MCF 10A (cell line): ENCODE measurements at places on chromosomes 3 and 15. TPM values are rescaled to one million over a fixed set of nuclear protein-coding genes. Genes with fewer than 3 reads are reported as not detected.

The IMPG2 gene
- 0.26 and 0.37 TPM in 2 replicates for total RNA-seq

The ZIC4 gene
- total RNA-seq = not detected in 2 replicates

The TBCCD1 gene
- 10.0 and 11.1 TPM in 2 replicates for total RNA-seq

The PLCB2 gene
- total RNA-seq = 0.15 and 0.84 TPM in 2 replicates

The FMN1 gene
- 1.2 and 1.6 TPM in 2 replicates for total RNA-seq

The RASL12 gene
- not detected in 2 replicates for total RNA-seq

The SHC4 gene
- total RNA-seq = 0.26 and 0.49 TPM in 2 replicates

The SH2D7 gene
- not detected in 2 replicates for total RNA-seq

The ATOSA gene
- 21.3 and 27.6 TPM in 2 replicates for total RNA-seq

The CLDN16 gene
- 0.23 TPM in 1 of 2 replicates, not detected in the other for total RNA-seq

The SQOR gene
- total RNA-seq = 49.8 and 75.0 TPM in 2 replicates

The MCCC1 gene
- 38.8 and 40.5 TPM in 2 replicates for total RNA-seq

The MORC1 gene
- not detected in 2 replicates for total RNA-seq

The STX19 gene
- 0.27 TPM in 1 of 2 replicates, not detected in the other for total RNA-seq

The CPLX3 gene
- not detected in 2 replicates for total RNA-seq

The NRROS gene
- not detected in 2 replicates for total RNA-seq

The GOLGA6L7 gene
- total RNA-seq = not detected in 2 replicates
